ENCODE measurements at places on chromosomes 4 and X.

DNA sequence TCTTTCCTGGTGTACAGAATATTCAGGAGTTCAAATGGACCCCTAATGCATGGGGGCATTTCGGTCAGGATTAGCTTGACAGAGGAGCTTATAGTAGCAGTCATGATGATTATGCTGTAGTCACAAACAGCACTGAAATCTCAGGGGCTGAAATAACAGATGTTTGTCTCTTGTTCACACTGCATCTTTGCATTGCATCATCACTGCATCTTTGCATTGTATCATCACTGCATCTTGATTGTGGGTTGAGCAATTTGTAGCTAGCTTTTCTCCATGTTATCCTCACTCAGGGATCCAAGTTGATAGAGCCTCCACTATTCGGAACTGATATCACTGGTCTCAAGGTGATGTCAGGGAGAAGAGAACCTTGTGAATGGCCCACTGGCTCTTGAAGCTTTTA lies 160.9 kb downstream of the GATB start:
- DNase-seq = no peak

- no peak for DNase-seq
Measured at GRCh38 chr4:2269206-2269531, 7.3 kb upstream of the MXD4 start.

- no peak for DNase-seq
Measured at GRCh38 chr4:151676301-151676700, 84.5 kb downstream of the GATB start.

DNA sequence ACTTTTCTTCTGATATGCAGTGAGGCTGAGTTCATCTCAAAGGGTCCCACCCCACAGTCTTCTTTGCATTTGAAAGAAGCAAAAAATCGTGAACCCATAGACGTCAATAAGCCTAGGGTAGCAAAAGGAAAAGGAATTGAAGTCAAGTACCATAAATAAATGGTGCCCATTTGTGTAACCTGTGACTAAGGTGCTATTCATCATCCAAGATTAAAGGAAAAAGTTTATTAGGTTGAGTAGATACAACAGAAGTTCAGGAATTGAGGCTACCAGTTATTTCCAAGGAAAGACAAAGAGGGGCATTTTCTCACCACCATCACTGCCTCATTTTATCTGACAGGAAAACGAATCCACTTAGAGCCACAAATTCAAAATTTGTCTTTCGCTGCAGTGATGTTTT lies 18.8 kb upstream of the GRSF1 start:
- DNase-seq = no peak

GRCh38 chr4:174278467-174278866 lies 5.0 kb downstream of the FBXO8 start:
- DNase-seq = peak; percentile 9

- DNase-seq = no peak
Measured at GRCh38 chr4:27278615-27279375, 418.2 kb downstream of the STIM2 start.

DNA sequence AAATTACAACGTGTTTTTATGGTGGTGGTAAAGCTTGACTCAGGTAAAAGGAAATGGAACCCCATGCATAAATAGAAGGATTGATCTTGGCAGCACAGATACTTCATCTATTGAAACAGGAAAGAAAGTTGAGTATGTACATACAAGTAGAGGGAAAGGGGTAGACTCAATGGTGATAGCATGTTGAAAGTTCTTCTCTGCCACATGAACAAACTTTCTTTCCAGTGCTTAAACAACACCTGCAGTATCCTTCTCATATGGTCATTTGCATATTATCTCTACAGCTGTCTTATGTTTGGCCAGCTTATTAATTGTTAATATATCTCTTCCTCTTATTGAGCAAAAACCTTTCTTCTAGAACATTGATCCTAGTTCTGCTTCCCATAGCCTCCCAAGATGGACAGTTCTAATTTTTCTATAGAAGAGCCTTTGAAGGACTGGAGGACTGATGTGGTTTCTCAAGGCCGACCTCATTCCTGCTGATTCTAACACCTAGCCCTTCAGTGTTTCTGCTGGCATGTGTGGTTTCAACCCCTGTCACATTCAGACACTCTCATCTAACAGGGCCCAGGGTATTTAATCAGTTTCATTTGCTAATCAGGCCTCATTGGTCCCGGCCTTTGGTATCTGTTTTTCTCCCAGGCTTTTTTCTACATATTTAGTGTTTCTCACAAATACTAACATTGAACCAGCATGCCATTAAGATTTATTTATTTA lies 108.1 kb upstream of the SPRY1 start:
- no peak for DNase-seq

All from CD4-positive, alpha-beta T cell treated with Interleukin-10 for 1 hour (primary cell).